ENCODE measurements at places on chromosomes 16 and 17.
A peak's percentile ranks its signal among the peaks of the same experiment; 100 is the strongest.

DNA sequence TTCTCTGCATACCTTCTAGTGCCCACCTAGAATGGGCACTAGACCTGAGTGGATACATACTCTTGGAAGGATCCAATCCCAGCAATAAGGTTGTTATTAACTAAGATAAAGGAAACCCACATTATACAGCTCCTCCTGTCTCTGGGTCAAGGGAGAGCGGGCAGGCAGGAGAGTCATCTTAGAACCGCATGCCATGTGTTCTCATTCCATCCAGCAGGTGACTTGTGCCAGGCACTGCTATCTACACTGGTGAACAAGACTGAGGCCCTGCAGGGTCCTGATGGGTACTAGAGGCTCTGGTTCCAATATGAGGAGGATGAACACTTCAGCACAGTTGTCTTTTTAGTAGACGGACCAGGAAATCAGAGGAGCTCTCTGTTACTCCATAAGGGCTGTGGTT lies 5.9 kb upstream of the CD300H start:
- DNase-seq = no peak

- DNase-seq = no peak
Measured at GRCh38 chr17:32903774-32904673, 23.9 kb upstream of the TMEM98 start.

DNA sequence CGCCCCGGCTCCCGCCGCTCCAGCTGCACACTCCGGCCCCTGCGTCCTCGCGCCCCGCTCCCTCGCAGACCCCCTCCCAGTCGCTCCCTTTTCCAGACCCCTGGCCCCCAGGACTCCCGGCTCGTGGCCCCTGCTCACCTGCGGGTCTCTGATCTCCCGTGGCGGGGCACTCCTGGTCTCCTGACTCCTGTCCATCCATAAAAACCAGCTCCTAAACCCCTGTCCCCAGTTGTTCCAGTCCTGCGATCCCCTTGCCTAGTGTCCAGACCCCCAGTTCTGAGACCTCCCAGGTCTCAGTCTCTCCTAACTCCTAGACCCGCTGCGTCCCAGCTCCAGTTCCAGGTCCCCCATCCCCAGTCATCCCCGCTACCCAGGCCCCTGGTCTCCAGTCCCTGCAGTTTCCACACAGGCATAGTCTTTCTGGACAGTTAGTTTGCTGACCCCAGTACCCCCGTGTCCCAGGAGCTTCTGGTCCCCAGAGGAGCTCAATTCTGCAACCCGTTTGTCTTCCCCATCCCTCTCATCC lies 379 bp downstream of the SNX29 start:
- no peak for DNase-seq

GRCh38 chr16:28317040-28317880 lies 24.9 kb downstream of the SBK1 start:
- DNase-seq = no peak

GRCh38 chr16:88719267-88719932 lies 13.1 kb downstream of the CTU2 start:
- DNase-seq = no peak

GRCh38 chr16:11500700-11501346 lies 85.9 kb downstream of the LITAF start:
- no peak for DNase-seq

- DNase-seq = no peak
Measured at GRCh38 chr16:50709061-50709684, 15.8 kb downstream of the NOD2 start.

DNA sequence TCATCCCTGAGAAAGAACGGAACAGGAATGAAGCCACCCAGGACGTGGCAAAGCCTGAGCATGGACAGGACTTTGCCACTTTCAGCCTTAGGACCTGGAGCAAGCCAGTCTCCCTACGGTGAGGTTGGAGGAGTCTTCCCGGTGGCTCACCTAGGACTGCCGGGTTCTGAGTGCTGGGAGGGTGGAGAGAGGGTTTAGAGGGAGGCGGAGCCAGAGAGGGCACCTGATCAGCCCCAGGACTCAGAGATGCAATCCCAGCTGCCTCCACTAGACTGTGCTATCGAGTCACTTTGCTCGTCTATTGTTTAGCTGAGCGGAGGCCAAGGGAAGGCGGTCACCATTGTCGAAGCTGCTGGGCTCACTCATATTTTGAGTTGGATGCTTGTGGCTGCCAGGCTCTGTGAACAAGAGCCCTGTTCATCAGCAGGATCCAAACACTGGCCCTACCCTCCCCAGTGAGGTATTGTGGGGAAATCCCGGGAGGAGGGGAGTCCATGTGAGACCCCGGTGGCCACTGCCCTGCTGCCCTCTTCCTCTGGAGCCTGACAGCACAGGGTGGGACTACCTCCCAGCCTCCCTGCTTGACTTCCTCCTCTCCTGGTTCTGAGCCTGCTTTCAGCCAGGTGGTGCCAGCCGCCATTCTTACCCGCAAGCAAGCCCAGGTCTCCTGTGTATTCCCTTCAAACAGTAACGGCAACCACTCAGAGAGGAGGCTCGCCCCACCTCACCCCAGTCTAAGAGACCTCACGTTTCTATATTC lies 7.0 kb downstream of the KRT14 start:
- DNase-seq = peak; percentile 40

DNA sequence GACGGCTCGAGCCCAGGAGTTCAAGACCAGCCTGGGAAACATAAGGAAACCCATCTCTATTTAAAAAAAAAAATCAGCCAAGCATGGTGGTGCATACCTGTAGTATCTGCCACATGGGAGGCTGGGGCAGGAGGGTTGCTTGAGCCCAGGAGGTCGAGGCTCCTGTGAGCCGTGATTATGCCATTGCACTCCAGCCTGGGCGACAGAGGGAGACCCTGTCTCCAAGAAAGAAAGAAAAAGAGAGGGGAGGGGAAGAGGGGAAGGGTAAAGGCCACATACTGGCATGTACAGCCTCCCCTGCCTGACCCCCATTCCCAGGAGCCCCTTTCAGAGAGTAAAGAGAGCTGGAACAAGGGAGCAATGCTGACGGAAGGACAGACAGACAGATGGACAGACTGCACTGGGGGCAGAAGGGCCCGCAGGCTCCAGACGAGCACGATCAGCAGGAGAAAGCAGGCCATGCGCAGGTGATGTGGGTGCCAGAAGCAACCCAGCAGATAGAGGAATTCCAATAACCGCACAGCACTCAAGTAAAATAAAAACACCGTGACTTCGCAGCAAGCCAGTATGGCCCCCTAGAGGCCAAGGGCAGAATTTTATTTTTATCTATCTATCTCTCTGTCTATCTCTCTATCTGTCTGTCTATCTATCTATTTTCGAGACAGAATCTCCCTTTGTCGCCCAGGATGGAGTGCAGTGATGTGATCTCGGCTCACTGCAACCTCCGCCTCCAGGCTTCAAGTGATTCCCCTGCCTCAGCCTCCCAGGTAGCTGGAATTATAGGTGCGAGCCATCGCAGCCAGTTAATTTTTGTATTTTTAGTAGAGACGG lies 27.1 kb upstream of the SNN start:
- peak; percentile 24 for DNase-seq

DNA sequence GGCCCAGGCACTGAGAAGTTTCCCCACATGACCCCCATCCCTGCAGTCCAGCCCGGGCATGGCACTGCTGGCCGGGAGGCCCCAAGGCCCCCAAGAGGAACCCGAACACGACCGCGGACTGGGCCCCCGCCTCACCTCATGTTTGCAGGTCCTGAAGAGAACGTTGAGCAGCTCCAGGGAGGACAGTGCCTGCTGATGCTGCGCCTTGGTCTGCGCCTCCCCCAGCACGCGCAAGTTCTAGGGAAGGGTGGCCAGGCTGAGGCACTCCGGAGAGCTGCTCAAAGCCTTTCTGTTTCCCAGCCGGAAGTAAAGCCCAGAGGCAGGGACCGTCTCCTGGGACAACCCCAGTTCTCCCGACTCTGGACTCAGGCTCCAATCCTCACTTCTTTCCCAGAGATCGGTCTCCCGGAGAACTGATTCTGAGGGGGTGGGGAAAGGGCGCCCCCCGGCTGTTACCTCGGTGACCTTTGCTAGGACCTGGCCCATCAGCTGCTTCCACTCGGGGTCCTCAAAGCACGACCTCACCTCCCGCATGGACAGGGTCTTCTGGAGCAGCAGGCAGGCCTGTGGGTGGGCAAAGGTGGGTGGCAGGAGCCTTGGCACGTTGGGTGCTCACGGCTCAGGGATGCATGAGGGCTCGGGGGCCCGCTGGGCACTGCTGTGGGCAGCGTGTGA lies 13.7 kb downstream of the MYBBP1A start:
- DNase-seq = no peak

DNA sequence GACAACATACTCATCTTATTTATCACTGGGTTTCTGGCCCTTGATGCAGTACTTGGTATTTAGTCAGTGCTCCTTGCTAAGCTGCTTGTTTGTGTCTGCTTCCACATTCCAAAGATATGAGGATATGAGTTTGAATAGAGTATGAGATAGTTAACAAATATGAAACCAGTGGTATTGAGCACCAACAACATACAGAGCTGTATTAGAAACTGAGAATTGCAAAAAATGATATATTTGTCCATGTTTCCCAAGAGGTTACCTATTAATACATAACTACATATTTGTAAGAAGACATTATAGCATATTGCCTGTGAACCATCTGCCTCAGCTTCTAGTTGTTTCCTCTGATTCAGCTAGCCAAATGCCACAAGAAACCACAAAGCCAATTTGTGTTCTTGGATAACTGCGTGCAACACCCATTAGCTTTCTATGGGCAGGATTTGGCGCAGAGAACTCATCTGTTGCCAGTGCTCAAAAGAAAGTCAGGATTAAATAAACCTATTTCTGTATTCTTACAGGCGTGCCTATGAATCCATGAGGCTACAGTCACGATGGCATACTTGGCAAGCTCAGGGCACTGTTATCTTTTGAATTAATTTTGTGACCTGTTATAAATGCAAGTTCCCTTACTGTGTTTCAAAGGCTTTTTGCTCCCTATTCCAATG lies 194.4 kb downstream of the MAP2K6 start:
- DNase-seq = no peak

DNA sequence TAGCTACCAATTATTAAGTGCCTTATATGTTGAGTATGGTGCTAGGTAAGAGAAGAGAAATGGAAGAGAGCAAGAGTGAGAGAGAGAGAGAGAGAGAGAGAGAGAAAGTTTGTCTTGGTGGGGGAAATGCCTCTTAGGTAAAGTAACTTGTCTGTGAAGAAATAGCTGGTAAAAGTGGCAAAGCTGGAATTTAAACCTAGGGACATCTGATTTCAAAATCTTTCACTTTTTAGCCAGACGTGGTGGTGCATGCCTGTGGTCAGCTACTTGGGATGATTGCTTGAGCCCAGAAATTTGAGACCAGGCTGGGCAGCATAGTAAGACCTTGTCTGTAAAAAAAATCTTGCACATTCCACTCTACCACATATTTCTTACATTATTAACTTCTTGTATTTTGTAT lies 23.0 kb upstream of the CDR2 start:
- DNase-seq = no peak

DNA sequence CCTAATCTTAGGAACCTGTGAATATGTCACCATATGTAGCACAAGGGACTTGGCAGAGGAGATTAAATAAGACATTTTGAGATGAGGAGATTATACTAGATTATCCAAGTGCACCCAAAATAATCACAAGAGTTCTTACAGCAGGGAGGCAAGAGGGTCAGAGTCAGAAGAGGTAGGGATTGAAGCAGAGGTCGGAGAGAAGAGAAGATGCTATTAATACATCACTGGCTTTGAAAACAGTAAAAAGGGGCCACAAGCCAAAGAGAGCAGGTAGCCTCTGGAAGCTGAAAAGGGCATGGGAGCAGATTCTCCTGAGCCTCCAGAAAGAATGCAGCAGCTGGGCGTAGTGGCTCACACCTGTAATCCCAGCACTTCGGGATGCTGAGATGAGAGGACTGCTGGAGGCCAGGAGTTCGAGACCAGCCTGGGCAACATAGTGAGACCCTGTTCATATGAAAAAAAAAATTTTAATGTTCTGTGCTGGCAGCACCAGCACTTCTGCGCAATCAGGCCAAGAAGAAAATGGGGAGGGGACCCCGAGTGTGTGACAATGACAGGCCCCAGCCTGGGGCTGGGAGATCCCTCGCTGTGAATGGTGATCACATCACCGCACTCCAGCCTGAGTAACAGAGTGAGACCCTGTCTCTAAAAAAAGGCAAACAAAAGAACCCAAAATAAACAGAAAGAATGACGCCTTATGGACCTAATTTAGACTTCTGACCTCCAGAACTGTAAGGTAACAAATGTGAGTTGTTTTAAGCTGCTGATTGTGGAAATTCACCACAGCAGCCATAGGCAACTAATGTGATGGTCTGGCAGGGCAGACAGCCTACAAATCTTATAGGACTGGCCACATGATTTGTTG lies 275.4 kb downstream of the MRTFB start:
- no peak for DNase-seq
